ENCODE measurements at places on chromosomes 2 and 18.

DNA sequence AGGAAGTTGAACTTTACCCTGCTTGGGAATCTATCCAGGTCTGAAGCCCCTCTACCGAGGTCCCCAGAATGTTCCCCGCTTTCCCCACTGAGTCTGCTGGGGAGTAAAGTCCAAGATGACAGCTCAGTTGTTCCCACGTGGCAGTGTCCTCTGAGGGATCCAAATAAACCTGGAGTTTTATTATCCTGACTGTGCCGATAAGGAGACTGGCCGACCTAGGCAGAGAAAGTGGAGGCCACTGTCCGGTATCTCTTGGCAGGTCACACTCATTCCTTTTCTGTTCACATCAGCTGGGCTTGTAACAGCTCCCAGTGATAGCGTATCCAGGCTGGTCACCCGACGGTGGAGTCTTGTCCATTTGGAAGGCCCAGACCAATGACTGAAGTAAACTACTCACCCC, 27.5 kb upstream of the C18orf32 start:
- no peak for DNase-seq

DNA sequence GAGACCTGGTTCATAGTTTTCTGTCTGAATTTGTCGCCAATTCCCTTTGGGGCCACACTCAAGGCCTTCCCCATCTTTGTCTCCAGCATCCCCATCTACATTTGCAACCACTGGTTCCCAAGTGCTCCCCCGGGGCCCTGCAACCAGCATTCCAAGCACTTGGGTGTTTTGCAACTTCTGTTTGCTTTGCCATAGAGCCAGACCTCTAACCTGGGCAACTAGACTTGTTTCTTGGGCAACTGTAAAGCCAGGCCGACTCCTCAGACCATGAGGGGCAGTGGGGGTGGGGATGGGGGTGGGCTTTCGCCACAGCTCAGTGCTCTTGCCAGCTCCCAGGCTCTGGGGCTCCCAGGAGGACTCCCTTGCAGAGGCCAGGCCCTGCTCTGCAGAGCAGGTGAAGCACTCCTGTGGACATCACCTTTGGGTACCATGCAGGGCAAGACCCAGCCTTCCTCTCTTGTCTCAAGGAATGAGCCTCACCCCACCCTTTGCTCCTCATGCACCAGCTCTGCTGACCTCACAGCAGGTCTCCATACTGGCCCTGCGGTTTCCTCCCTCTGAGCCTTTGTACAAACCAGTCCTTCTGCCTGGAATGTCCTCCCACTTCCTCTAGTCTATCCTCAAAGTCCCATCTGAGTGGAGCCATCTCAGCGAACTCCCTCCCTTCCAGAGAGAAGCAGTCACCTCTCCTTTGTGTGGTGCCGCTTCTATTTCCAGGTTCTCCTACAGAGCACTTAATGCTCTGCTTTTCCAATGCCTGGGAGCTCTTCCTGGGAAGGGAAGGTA, 126.7 kb upstream of the MYCN start:
- DNase-seq: no peak

DNA sequence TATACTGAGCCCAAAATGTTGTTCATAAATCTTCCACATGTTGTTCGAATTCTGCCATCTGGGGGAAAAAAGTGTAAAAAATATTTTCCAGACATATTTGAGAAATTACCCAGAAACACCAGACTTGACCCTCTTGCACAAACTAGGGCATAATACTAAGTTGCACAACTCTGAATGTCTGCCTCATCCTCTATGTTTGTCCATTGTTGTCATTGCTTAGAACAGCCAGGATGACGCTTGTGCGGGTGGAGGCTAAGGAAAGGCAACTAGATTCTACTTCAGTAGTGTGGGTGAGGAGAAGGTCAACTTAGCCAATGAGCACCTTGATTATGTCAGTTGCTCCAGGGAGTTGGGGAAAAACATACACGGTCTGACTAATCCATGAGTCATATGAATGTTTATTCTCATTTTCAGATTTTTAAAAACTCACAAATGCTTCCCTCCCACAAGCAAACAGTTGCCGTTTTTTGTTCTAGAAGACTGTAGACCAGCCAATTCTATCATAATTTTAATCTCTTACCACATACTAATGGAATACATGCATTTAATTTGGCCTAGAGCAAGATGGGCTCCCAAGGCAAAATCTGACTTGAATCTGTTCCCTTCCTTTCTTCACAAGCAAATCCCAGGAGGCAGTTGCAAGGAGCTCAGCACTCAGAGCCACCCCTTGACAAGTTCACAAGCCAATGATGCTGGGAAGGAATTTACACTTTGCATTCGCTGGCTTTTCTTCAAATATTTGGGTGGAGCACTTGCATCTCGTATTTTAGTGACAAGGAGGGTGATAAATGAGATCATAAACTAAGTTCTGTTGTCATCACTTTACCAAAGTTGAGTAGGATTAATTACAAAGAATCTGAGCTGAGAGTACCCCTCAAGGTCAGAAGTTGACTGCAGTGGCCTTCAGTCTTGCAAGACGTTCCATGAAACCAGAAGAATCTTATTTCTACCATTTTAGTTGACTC, 163.2 kb upstream of the TWIST2 start:
- DNase-seq: no peak

DNA sequence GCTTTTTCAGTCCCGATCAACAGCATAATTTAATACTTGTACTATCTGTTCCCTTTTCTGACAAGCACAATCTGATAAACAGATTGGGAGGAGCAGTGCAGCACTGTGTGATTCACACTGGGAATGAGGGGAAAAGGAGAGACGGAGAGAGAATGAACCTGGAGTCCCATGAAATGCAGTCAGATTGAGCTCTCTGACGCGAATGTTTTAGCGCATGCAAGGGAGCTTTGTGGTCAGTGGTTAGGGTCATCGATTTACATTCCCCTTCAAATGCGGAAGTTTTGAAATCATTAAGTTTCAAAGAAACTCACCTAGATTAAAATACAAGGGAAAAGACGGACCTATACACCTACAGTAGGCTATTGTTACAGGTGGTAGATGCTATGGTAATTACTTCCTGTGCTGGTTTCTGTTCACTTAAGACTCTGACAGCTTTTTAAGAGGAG, 99.6 kb downstream of the KCTD1 start:
- no peak for DNase-seq

GRCh38 chr2:47072018-47072691, 83.0 kb downstream of the STPG4 start:
- DNase-seq: no peak

GRCh38 chr2:238103465-238104225, 3.5 kb downstream of the ESPNL start:
- no peak for DNase-seq

- no peak for DNase-seq
Measured at GRCh38 chr2:144607891-144608521, 88.1 kb upstream of the ZEB2 start.

- no peak for DNase-seq
Measured at GRCh38 chr2:11621410-11621809, 48.6 kb downstream of the NTSR2 start.

DNA sequence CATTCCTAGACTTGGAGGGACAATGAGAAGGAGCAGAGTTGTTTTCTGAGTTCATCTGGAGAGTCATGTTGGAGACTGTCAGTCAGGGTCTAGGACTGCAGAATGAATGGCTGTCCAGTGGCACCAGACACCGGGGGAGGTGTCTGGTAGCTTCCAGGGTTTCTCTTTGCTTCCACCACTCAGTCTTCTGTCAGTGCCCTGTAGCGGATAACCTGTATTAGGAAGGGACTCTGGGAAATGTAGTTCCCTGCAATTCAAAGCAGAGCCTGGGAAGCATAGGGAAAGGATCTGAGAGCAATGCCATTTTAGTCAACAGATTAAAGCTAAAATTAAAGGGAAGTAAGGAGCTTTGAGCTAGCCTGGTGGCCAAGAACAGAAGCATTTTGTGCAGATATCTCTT, 257.9 kb downstream of the THSD7B start:
- DNase-seq: no peak

DNA sequence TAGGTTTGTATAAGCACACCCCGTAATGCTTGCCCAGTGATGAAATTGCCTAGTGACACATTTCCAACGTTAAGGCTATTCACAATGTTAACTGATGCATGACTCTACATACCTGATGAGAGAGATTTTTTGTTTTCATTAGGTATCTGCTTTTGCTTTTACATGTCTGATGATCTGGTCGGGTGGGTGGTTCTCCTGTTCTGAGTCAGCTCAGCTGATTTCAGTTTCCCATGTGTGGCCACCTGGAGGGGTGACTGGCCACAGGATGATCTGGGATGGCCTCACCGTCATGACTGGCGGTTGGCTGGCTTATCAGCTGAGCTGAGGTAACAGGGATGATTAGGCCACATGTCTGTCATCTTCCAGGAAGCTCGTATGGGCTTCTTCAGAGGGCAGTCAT, 33.8 kb upstream of the ACYP2 start:
- DNase-seq: no peak

DNA sequence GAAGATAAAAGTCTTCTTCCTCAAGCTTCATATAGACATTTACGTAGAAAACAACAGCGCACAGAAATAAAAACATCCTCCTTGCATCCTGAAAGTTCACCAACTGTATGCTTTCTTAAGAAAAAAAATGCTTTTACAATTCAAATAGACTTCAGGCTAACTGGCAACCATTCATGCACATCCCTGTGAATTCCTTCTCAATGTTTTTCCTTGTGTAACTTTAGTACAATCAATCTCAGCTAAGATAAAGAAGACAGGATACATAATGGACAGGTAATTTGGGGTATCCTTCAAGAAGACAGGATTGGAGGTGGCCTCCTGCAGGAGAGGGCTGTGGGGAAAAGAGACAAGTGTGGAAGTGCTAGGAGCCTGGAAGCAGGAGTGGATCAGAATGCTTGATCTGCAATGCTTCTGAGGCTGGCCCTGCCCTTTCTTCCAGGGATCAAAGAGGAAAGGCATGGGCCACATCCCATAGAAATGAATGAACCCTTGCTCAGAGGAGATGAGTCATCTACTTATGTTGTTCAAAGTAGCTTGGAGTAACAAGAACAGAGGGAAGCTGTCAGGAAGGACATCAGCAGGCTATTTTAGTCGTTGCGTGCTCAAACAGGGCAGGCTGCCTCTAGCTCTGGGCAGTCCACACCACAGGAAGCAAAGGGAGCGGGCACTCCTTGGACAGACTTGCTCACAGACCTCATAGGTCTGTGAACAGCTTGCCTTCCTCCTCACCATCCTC, 126.6 kb downstream of the TMEM131 start:
- DNase-seq: no peak

DNA sequence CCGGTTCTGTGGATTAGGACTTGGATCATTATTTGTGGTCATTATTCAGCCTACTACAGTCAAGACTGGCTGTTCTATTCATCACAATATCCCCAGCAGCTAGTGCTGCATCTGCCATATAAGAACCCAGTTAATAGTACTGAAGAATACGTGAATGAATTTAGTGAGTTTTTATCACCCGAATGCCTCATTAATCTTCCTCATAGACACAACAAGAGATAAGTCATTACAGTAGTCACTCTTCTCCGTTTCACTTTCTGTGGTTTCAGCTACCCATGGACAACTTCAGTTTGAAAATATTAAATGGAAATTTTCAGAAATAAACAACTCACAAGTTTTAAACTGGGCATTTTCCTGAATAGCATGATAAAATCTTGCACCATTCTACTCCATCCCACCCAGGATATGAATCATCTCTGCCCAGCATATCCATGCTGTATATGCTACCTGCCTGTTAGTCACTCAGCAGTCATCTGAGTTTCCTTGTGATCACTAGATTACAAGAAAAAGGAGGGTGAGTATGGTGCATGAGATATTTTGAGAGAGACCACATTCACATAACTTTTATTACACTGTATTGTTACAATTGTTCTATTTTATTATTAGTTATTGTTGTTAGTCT, 363.7 kb upstream of the CHAC2 start:
- DNase-seq: no peak

DNA sequence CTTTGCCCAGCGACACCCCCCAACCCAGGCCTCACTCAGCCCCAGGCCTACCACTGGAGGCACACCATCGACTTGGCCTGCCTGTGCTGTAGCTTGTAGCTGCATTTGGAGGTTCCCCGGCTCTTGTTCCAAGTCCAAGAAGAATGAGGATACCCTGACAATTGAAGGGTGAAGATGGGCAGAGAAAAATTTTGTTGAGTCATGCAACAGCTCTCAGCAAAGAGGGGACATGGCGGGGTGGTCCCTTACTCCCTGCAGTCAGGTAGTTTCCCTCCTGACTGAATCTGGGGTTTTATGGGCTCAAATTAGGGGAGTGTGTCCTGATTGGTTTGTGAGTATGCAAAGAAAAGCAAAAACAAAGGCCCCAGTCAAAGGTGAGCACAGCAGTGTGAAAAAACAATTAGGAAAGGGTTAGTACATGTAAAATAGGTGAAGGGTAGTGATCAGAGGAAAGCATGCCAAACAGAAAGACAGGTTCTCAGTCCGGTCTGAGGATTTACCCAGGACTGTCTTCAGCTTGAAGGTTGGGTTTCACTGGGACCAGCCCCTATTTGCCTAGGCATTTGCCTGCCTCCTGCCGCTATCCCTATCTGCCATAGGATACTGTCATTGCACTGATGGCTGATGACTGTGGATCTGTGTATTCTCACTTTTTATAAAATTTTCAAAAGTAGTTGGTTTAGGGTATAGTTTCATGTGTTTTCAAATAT, 316.4 kb upstream of the RND3 start:
- DNase-seq: no peak

DNA sequence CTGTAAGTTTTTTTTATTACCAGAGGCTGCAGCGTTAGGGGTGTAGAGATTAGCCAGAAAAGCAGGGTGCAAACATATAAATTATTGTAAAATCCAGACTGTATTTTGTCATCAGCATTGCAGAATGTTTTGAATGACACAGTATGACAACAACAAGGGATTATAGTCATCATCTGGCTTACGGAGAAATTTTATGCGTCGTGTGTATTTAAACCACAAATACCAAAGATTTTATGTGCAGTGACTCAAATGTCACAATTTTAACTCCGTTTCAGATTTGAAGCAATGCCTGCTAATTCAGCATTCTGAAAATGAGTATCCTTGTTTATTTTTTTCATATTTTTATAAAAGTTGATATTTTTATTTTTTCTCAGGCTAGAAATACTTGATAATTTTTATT, 19.4 kb upstream of the TMX3 start:
- DNase-seq: no peak

- DNase-seq: no peak
Measured at GRCh38 chr2:23422089-23423061, 37.4 kb downstream of the KLHL29 start.

DNA sequence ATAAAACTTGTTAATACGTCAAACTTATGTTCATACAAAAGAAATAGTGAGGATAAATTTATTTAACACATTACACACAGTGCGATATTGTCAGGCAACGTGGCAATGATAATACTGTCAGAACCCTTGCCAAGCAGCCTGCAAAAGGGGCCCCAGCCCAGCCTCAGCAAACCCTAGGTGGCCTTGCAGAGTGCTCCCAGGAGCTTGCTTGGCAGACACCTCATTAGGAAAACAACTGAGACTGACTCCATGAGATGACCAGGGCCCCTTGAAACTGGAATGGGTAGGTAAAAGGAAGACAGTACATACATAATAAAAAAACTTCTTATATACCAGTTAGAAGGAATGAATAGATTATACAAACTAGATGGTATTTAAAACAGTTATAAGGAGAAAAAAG, 136.6 kb upstream of the EPC2 start:
- no peak for DNase-seq

Data from left renal cortex interstitium (tissue), 4 donors.